8988T (cell line): ENCODE measurements at places on chromosomes 2 and 18.

DNA sequence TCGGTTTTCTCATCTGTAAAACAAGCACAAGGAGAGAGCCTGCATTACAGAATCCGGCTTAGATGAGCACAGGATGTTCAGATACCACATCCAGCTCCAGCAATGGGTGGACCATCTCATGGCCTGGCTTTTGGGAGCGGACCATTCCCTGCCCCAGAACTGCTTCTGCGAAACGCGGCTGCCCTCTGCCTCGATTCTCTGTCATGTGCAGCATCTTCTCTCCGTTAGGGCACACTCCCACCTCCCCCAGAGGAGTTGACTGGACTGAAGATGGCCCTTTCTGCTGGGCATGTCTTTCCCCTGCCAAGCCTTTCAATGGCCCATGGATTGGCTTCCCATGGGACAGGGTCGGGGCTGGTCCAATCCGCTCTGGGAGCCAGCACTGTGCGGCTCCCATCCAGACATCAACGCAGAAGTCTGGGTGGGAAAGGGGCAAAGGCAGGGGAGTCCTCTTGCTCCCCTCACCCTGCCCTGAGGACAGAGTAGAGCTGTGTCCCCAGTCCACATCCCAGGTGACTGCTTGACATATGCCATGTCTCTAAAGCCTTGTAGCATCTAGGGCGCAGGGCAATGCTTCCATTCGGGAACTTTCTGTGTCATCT is 14.3 kb upstream of the FAHD2A start:
- no peak for DNase-seq

GRCh38 chr18:58544616-58545337 is 84.1 kb downstream of the ALPK2 start:
- DNase-seq = no peak

DNA sequence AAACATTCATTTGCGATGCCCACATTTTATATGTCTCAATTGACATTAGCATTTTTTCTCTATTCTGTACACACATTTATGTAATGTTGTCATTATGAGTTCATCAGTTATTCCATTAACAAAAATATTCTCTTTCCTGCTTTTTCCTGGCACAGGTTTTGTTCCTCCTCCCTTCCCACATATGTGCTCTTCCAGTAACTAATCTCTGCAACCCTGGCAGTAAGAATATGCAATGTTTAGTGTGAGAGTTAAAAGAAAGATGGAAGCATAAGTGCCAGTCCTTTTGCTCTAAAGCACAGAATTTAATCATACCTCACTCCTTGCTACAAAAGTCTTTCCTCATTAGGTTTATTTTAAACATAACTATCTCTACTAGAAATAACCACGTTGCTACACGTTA is 155.8 kb upstream of the ERBB4 start:
- no peak for DNase-seq

- no peak for DNase-seq
Observed at GRCh38 chr18:56962322-56962721, 184.6 kb upstream of the BOD1L2 start.

DNA sequence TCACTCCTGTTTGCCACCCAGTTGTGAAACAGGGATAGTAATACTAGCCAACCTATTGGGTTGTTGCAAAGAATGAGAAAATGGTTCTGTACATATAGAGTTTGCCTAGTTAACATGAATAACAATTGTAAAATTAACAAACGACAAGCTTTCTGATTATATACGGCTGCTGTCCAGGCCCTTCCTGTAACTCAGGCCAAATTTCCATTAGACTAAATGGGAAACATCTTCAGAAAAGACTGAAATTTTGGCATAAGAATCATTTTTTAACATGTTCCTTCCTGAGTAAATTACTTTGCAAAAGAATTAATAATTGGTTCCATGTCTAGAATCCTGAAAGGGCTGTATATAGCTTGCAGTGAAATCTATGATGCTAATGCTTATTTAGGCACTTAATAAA is 117.7 kb upstream of the SATB2 start:
- DNase-seq = no peak

DNA sequence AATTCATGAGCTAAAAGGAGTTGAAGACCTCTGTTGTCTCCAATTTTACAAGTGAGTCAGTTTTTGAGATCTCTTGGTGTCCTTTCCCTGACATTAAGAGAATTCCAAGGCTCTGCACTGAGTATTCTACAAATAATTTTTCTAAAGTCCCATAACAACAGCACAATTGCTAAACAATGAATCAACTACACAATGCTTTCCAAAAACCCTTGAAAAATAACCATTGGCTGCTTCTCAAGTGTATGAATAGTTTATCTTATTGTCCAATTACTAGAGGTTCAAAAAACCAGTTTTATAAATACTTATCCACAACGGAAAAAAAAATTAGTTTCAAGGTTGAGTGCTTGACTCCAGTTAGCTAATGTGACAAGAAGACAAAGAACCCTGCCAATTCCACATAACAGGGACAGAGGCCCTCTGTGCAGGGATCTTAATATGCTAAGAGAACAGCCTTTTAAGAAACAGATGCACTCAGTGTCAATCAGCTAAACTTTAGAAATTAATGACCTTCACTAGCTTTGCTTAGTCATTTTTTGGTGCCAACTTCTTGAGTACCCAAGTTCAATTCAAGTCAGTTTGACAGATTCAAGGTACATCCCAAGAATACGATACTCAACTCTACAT is 266.6 kb upstream of the CYP26B1 start:
- DNase-seq = no peak

GRCh38 chr2:39139511-39140237 is 18.8 kb upstream of the SOS1 start:
- no peak for DNase-seq

DNA sequence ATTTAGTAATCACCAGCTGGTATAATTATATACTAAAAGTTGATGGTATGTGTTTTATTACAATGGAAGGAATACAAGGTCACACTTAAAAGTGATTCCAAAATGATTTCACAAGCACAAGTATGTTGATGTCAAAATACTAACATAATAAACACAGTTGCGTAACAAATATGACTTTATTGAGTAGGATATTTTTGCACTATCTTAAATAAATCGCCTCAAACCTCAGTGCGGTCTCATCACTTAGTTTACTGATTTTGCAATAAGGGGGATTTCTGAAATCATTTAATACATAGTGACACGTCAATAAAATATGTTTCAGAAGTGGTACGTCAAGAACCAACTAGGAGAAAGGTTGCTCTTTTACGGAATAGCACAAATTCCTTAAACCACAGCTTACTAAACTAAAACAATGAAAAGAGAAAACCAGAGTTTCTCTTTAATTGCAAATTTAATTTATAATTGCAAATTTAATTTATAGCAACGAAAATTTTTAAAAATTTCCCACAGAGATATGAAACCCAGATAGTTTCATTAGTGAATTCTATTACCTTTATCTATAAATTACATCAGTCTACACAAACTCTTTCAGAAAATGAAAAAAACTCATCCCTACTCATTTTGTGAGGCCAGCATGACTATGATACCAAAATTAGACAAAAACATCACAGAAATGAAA is 304.0 kb upstream of the REG3G start:
- DNase-seq = no peak

GRCh38 chr2:237480556-237480955 is 6.5 kb upstream of the MLPH start:
- DNase-seq = no peak

DNA sequence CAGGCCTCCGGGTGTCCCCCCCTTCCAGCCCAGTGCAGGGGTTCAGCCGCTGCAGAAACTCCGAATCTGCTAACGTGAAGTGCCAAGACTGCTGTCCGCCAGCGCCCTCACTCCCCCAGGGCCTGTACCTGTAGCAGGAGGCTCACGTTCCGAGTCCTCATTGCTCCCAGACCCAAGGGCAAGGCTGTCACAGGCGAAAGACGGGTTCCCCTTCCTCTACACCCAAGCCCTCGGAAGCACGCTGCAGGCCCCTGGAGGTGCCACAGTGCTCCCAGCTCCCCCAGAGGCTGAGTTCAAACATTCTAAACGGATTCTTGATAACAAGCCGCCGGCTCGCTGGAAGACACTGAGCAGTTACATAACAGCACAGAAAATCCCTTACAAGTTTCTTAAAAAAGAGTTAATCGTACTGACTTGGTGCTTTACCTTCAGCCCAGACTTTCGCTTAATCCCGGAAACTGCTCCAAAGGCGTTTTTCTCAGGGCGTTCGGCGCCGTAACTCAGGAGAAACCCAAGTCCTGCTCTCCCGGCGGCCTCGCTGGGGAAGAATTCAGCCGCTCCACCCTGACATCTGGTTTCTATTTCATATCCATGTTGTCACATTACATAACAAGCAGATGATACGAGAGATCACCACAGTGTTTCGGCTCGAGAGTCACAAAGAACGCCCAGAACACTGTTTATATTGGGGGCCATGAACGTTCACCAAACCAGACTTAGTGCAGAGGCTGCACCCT is 92.0 kb downstream of the HDAC4 start:
- DNase-seq = no peak

- DNase-seq = no peak
Observed at GRCh38 chr2:179181002-179181401, 83.6 kb downstream of the SESTD1 start.

- no peak for DNase-seq
Observed at GRCh38 chr2:170454471-170455372, 260.4 kb upstream of the SP5 start.
